ENCODE measurements at places on chromosomes 12 and 14. TPM values are rescaled to one million over a fixed set of nuclear protein-coding genes. Genes with fewer than 3 reads are reported as not detected.

DNA sequence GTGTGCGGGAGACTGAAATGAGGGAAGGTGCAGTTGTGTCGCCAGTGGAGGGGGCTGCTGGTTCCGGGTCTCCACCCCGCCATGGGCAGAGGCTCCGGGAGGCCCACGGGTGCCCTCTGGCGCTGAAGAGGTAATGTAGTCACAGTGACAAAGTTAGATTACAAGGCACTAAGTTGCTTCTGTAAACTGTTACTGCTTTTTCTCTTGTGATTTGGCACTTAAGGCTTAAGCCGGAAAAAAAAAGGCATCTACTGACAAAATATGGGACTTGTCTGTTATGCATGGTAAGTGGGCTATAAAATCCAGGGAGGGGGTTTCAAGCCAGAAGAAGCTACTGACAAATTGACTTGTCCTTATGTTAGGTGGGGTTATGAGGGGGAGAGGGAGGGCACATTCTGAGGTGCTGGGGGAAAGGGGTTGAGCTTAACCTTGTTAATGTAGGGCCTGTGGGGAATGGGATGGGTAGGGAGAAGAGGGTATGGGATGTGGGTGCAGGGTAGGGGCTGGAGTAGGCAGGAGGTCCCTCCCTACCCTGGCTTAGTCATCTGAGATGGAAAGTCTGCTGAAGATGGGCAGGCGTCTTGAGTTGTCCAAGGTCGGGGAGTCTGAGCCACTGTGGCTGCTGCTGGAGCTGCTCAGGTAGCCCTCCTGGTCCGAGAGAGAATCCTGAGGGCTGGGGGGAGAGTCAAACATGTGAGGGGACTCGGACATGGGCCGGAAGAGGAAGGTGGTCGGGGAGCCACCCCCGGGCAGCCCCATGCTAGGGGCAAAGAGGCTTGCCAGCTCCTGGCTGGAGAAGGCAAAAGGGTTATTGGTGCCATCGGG lies 3.7 kb downstream of the ZFP36L1 start:
- DNase-seq, result peak; percentile 93

DNA sequence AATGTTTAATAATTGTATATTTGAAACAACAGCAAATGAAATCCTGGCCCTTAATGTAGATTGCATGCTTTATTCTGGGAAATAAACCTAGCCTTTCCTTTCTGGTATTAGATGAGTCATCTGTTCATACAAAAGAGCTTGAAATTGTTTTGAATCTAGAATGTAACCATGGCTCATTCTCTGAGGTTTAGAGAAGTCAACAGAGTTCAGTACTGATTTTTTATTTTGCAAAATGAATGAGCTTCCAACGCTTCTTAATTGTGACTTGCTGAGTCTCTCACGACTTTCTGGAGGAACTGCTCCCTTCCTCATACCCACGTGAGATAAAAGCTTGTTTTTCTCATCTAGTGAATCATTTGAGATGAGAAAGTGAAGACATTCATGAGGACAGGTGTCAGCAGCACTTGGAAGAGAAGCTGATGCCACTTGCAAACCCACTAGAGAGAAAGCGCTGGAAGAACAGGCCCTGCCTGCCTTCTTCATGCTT lies 509.6 kb downstream of the VRK1 start:
- DNase-seq, result no peak

DNA sequence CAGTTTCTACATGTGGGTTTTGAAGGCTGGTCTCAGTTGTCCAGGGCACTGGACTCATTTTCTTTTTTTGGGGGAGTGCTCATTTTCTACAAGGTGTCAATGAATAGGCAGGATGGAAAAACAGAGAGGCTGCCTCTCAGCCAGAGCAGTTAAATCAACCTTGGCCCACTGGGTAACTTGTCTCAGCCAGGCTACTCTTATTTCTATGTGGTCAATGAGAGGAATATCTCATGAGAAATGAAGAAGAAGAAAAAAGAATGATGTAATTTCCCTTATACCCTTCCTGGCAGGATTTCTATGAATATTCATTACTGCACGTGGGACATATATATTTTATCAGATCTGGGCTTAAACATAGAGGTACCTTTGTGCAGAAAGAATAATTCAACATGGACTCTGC lies 155.2 kb upstream of the E2F7 start:
- DNase-seq, result no peak

The LPCAT3 gene
- 23.6 TPM for total RNA-seq

DNA sequence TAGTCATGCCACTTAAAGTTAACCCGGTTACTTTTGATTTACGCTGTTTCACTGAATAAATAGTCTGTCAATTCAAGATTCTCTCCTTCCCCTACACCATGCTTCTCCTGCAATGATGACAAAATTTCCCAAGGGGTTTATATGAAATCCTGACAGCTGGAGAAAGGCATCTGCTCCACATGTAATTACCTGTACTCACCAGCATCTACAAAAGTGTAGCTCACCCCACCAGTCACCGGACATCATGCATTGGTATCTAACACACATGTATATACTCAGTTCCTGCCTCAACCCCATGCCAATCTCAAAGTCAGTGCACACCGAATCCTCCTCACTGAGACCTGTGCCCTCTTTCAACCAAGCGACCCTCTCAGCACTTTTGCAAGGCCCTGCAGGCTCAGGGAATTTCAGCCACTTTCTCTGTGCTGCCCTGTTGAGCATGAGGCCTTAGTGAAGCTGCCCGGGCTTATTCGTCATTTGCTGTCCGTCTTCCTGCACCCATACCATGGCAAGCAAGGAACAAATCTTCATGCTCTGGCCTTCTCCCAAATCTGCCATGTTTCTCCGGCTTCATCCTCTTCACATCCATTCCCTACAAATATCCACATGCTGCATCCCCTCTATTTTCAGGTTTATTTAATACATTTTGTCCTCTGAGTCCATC lies 131.6 kb downstream of the SEC23A start:
- no peak for DNase-seq

The KRT71 gene
- not detected for total RNA-seq

The LRFN5 gene
- under 0.01 TPM for total RNA-seq

Data from osteoblast (primary cell).